ENCODE measurements at places on chromosomes 2 and 18.

GRCh38 chr2:19355931-19356544 is 2.4 kb downstream of the OSR1 start:
- DNase-seq, result no peak

- DNase-seq, result no peak
Observed at GRCh38 chr2:190615555-190616200, 33.2 kb upstream of the NAB1 start.

GRCh38 chr2:43560231-43560547 is 35.6 kb downstream of the THADA start:
- no peak for DNase-seq

DNA sequence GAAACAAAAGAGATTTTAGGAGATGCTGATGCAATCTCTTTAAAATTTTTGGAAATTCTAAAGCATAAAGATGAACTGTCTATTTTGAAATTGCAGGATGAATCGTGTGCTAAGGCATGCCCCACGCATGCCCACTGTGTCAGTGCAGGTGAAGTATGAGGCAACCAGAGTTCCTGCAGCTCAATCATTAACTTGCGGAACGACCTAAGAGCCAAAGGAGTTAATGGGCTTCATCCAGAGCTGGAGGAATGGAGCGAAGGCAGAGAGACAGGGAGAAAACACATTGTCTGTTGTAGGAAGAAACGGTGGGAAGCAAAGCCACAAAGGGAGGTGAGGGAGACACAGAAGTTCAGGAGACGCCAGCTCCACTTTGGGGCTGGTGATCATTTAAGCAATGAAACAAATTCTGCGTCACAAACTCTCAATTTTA is 265.2 kb downstream of the CCDC85A start:
- peak; percentile 52 for DNase-seq

DNA sequence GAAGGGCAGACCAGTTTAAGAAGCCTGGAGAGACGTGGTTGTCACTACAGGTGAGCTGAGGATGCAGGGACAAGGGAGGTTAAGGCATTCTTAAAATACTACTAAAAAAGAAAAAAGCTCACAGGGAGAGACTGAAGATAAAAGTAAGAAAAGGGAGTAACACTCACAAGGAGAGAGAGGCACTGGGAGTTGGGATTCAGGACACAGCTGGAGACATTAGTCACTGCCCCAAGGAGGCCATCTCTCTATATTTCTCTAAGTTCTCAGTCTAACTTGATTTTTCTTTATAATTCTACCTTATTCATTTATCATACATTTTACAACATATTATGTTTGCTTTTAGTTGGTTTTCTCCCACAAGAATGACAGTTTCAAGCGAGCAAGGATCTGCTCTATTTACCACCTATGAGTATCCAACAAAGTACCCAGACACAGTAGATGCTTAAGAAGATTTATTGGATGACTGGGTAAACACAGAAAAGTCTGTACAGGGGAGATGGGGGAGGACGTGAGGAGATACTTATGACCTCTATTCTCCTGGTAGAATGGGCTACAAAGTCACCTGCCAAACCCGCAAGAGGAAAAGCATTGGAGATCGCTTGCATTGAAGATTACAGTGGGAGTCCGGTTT is 2.2 kb downstream of the SERPINE2 start:
- DNase-seq, result peak; percentile 3

DNA sequence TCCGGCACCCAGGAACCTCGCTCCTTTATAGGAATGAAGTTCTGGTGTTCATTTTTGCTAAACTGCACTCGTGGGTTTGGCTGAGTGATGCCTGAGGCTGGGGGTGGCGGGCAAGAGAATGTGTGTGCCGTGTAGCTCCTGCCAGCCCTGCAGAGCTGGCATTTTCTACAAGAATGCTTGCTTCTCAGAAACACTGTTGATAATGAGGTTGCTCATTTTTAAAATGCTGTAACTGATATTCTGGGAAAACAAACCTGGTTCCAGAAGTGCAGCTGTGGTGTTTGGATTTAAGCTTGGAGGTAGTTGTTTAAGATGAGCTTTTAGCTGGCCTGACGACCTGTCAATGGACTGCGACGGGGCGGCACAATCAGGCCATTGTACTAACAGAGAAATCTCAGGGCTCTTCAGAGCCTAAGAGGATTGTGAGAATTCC is 511.9 kb upstream of the TNP1 start:
- DNase-seq, result no peak

- DNase-seq, result no peak
Observed at GRCh38 chr2:43040084-43040854, 186.1 kb downstream of the ZFP36L2 start.

DNA sequence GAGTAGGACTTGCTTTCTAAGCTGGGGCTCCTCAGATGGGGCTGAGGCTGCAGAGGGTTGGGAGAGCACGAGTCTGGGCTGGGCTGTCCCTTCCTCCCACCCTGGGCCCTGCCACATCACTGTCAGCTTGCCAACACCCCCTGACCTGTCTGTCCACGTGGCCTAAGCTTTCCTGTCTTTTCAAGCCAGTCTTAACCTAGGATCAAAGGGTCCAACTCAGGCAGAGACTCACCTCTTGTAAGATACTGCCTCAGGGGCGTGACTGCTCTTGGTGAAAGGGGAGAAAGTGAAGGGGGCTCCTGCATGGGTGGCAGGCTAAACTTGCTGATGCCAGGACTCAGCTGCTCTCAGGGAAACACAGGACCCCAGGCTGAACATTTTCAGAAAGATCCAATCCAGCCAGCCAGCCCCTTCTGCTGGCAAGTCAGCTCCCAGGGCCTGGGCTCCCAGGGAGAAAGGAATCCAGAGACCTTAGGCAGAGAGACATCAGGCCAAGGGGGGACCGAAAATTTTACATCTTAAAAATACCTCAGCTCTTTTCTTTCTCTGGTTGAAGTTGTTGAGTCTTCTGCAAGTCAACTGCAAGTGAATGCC is 144.2 kb upstream of the ID2 start:
- DNase-seq, result no peak

GRCh38 chr18:22739789-22740188 is 193.3 kb upstream of the RBBP8 start:
- no peak for DNase-seq

DNA sequence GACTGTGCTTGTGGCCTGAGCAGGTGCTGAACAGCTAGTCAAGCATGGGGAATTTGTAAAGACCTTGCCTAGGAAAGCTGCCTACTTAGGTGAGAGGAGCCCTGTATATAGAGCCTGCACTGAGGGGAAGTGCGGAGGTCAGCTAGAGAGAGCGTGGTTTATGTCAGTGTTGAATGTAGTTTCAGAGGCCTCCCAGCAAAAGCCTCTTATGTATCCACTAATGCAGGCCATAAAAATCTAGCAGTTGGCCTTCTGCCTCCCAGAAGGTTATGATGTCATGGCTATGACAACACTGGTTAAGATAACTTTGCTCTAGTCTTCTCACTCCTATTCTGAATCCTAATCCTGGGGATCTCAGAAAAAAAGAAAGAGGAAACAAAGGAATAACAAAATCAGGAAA is 88.9 kb downstream of the ASXL3 start:
- no peak for DNase-seq

- no peak for DNase-seq
Observed at GRCh38 chr2:2542316-2542715, 211.2 kb upstream of the MYT1L start.

DNA sequence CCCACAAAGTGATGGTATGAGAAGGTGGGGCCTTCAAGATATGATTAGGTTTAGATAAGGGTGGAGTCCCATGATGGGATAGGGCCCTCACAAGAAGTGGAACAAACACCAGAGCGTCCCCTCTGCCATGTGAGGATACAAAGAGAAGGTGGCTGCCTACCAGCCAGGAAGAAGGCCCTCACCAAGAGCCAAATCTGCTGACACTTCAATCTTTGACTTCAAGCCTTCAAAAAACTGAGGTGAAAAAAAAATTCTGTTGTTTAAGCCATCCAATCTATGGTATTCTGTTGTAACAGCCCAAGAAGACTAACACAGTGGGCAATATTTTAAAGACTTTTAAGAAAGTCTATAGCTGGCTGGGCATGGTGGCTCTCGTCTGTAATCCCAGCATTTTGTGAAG is 522.1 kb downstream of the NRXN1 start:
- DNase-seq, result no peak

DNA sequence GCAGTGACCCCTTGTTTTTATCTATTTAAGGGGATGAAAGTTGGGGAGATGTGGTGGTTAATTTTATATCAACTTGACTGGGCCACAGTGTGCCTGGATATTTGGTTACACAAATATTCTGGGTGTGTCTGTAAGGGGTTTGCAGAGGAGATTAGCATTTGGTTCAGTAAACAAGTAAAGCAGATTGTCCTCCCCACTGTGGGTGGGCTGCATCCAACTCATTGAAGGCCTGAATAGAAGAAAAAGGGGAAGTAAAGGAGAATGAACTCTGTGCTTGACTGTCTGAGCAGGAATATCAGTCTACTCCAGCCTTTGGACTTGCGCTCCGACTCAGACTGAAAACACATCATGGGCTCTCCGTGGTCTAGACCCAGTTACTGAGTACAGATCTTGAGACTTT is 80.9 kb downstream of the GCA start:
- no peak for DNase-seq

DNA sequence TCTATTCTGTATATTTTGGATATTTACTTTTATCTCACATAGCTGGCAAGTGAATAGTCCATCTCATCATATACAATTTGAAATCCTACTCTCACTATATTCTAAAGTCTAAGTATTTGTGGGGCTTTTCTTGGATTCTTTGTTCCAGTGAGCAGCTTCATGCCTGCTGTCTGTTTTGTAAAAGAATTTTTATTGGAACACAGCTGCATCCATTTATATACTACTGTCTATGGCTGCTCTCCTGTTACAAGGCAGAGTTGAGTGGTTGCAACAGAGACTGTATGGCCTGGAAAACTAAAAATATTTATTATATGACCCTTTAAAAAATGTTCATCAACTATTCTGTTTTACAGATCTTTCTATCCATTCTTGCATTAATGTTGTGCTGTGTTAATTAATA is 193.3 kb upstream of the KLHL14 start:
- DNase-seq, result no peak

DNA sequence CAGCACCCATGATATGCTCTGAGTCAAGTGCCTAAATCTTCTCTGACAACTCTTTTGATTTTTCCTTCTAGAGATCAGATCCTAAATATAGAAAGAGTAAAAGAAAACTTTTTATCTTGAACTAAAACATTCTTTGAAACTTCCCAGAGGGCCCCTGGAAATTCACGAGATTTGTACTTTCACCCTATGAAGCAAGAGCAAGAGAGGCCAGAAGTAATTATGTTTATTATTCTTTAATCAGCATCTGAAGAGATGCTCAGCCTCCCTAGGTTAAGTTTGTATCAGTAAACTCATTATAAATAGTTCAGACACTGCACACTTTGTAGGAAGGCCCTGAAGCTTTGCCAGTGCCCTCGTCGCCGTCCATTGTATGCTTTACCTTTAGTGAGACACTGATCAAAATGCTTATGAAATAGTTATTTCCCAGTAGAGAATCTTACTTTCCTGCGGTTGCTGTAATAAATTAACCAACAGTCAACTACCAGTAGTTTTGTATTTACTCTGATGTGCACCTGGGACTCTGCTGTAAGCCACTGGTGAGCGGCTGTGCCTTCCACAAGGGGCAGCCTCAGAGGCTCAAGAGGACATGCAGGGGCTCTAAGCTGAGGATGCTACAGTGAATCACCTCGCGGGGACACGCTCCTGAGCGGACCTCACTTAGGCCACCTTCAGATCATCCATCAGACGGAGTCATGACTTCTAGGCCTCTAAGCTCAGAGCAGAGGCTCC is 71.9 kb downstream of the BIN1 start:
- no peak for DNase-seq

DNA sequence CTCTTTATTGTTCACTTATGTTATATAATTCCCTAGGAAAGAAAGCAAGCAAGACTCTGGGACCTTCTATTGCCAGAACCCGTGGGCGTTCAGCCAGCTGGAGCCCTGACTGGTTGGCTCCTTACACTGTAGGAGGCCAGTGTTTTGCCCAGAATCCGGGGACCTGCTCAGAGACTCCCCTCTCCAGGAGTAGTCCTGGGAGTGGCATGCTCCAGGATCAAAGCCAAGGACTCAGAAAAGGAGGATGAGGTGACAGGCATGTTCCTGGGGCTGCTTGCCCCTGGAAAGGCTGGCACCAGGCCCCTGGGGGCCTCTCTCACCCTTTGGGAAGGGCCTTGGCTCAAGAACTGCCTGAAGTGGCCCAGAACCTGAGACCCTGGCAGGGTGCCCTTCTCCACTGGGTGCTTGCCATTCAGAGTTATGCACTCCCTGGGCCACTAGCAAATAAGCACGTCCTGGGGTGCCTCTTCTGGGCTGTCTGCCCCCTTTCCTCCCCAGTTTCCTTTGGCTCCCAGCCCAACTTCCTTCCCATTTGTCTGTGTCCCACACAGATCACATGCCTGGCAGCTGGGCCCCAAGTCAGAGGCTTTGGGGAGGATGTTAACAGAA is 19.6 kb upstream of the KIF3C start:
- DNase-seq, result no peak

GRCh38 chr2:61179701-61180639 is 18.0 kb downstream of the C2orf74 start:
- DNase-seq, result peak; percentile 47

- DNase-seq, result no peak
Observed at GRCh38 chr2:234339011-234339410, 157.9 kb downstream of the ARL4C start.

DNA sequence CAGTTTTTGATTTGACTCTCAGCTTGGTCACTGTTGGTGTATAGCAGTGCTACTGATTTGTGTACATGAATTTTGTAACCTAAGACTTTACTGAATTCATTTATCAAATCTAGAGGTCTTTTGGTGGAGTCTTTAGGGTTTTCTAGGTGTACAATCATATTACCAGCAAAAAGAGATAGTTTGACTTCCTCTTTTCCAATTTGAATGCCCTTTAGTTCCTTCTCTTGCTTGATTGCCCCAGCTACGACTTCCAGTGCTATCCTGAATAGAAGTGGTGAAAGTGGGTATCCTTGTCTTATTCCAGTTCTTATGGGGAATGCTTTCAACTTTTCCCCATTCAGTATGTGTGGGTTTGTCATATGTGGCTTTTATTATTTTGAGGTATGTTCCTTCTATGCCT is 312.9 kb upstream of the REV1 start:
- DNase-seq, result no peak

GRCh38 chr2:45178359-45178758 is 169.1 kb upstream of the SIX2 start:
- no peak for DNase-seq

DNA sequence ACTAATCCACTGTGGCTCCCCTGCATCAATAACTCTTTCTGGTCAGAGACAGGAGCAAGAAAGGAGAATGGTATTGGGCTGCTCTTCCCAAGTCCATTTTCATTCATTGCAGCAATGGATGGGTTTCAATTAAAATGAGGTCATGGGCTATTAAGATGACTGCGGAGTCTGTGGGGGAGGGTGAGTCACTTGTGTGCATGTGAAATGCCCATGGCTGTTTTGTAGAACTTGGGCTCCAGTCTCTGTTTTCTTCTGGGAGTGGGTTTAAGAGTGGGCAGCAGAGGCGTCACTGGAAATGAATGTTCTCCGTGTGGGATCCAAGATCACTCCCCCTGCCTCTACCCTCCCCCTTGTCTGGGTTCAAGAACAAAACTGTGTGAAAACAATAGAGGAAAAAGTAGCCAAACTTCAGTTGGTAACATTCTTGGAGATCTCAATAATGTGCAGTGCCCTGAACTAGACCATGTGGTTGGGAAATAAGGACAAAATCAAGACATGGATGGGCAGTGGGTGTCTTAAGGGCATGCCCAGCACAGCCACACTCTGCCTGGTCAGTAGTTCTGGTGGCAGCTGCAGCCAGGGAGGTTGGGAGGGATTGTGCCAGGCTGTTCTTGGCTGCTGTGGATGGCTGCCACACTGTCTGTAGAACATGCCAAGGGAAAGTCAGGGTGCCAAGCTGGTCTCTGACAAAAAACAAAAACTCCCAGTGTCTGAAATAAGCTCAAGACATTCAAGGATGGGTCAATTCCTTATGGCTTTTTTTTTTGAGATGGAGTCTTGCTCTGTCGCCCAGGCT is 68.2 kb upstream of the CXCR4 start:
- DNase-seq, result peak; percentile 9
